Renal pelvis (tissue), 12 donors: ENCODE measurements at places on chromosomes 2 and 18. TPM values are rescaled to one million over a fixed set of nuclear protein-coding genes. Genes with fewer than 3 reads are reported as not detected.

Gene EML6
- polyA plus RNA-seq, result 21.9 TPM

Gene NT5C1B
- polyA plus RNA-seq, result 0.83 TPM

Gene COL3A1
- polyA plus RNA-seq, result 906 TPM

Gene KHK
- polyA plus RNA-seq, result 57.6 TPM

Gene ATP5F1A
- 688 TPM for polyA plus RNA-seq

Gene SAG
- 0.18 TPM for polyA plus RNA-seq

Gene ACVR1C
- 0.20 TPM for polyA plus RNA-seq

Gene UGT1A8
- polyA plus RNA-seq, result not detected

Gene ACVR2A
- 22.0 TPM for polyA plus RNA-seq

Gene CYP27C1
- 11.5 TPM for polyA plus RNA-seq

- DNase-seq, result peak; percentile 60
Measured at GRCh38 chr2:217604527-217605194, 398.1 kb downstream of the TNS1 start.

GRCh38 chr18:36688020-36688965 is 140.5 kb downstream of the TPGS2 start:
- peak; percentile 72 for DNase-seq

DNA sequence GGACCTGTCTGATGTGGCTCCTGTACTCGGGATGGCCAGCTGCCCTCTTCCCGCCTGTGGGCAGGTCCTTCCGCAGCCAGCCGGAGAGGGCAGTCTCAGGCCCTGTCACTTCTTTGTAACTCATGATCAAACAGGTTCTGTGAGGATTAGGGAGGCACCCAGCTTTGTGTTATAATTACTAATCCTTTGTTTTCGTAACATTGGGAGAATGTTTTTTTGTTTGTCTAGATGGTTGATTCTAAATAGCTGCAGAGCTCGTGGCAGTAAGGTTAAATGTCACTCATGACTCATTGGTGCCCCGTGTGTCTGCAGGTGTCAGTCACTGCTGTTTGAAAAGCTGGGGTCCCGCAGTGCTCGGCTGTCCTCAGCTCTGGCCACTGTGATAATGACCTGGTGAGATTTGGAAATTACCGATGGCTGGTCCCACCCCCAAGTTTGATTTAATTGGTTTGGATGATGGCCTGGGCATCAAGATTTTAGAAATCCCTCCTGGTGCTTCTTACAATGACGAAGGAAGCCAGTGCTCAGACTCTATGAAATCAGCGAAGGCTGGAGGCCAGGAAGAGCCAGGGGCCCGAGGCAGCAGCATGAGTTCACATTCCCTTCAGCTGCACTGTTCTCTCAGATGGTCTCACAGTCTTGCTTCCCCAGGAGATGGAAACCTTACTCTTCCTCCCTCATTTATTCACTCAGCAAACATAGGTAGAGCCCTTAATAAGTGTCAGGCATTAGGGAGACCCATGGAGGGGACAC is 172.8 kb downstream of the VAPA start:
- DNase-seq, result no peak

DNA sequence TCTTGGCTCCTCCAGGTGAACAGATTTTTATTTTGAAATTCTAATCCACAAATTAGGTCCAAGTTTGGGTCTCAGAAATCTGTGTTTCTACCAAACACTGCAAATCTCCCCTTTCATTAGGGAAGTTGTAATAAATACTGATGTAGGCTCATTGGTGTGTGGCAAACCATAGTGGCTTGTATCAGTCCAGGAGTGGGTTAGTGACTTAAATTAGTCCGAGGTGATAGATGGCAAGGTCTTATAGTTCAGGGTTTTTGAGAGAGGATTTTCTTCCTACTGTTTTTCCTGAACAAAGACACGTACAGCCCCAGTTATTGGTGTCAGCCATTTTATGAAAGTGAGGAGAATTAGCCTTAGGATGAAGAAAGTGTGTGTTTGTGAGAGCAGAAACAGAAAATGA is 74.6 kb downstream of the RPRM start:
- no peak for DNase-seq

- no peak for DNase-seq
Measured at GRCh38 chr2:176665086-176665485, 395.8 kb downstream of the MTX2 start.

- no peak for DNase-seq
Measured at GRCh38 chr2:16088035-16088801, 147.9 kb downstream of the MYCN start.

DNA sequence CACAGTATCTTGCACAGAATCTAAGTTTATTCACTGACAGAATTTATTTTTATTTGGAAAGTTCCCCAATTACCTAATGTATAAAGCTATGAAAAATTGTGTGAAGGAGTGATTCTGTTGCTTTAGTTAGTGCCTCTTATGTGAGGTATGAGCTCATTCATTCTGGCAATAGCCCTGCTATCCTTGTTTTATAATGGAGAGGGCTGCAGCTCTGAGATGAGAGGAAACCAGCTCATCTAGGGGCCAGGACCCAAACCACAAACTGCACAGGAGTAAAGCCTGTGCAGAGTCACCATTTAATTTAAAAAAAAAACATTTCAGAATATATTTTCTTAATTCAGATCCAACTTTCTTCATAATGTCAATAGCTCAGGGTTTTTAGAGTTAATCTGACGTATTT is 383.0 kb downstream of the TMEM182 start:
- DNase-seq, result no peak

- DNase-seq, result peak; percentile 5
Measured at GRCh38 chr2:148459377-148459778, 185.2 kb upstream of the EPC2 start.

DNA sequence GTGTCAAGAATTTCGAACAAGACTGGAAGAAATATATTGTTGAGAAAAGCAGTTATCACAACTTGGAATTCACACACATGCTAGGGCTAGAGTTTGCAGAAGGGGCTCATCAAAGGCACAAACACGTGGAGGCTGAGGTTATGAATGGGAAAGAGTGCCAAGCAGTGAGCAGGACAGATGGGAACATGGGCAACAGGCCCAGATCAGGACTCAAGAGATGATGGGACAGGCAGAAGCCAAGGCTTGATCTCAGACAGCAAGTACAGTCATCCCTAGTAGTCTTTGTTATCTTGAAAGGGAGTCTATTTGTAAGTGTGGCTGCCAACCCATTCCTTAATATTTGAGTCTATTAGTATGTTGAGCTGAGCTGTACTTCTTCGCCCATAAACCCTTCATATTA is 22.2 kb upstream of the EPC2 start:
- DNase-seq, result no peak

DNA sequence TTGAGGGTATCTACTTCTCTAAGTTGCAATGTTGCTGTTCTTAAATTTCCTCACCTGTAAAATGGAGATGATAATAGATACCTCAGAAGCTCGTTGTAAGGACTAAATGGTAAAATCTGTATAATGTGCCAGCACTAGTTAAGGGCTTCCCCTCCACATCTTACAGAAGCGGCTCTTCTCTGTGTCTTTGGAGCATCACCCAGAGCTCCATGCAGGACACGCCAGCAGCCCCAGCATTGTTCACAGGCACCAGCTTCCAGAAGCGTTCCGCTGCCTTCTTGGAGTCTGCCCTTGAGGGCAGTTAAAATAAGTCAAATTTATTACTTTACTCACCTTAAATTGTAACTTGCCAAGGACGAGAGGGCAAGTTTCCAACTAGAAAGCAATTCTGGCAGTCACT is 5.8 kb downstream of the DCDC2C start:
- DNase-seq, result no peak

DNA sequence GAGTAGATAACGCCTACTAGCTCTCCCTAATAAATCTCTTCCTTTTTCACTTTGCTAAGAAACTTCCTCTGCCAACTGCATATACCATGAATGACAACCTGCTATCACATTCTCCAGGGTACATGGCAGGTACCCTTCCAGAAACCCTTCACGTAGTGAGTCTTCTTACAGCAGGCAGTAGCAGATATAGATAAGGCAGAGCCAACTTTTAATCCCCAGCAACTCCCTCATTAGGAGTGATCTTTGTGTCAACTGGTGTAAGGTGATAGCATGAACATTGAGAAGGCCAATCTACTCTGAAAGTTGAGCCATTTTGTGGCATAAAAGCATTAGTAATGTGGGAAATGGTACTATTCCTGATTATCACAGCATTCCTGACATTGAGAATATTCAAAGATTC is 5.7 kb upstream of the STK17B start:
- no peak for DNase-seq

DNA sequence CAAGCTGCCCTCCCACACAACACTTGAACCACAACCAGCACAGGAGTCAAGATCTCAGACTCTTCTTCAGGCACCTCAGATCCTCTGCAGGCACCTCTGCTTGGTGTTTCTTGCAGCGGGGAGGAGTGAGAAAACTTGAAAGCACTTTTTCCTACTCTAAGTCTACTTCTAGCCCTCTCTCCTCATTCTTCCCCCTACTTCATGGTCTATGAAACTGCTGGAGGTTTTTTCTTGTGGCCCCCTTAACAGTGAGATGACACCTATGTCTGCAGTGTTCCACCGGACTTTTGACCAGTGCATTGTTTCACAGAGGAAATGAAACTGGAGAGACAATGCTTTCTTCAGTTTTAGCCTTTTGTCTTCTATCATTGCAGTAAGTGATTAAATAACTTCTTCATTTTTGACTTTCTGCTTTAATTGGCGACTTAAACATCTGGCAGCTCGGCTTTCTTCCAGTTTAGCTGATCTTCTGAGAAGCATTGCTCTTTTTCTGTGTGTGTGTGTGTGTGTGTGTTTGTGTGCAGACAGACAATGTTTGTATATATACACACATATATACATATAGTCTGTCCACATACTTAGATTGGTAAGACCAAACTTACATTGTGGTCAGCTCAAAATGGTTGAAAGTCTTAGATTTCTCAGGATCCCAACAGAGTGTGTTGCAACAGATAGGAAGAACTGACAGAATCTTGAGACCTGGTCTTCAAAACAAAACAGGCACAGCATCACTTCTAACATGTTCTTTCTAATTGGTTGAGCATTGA is 1474.0 kb upstream of the TMEFF2 start:
- no peak for DNase-seq

- DNase-seq, result no peak
Measured at GRCh38 chr2:61134141-61134540, 27.8 kb upstream of the C2orf74 start.

- DNase-seq, result peak; percentile 56
Measured at GRCh38 chr2:12778369-12778768, 61.6 kb downstream of the TRIB2 start.

GRCh38 chr2:36559221-36559942 is 38.6 kb downstream of the FEZ2 start:
- DNase-seq, result no peak

DNA sequence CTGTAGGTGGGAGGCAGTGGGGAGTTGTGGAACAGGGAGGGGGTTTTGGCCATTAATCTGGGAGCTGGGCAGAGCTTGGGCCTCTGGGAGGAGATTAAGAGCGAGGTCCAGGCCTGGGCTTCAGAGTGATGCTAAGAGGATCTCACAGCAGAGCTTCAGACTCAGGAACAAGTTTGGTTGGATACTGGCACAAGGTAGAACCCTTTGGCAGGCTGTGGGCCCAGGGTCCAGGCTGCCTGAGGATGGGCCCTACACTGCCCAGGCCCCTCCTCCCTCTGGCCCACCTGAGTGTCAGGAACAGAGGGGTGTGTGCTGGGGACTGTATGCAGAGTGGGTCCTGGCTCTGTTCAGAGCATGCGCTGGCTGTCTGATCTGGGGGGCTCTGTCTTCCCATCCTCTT is 334.9 kb downstream of the CYP26B1 start:
- no peak for DNase-seq

DNA sequence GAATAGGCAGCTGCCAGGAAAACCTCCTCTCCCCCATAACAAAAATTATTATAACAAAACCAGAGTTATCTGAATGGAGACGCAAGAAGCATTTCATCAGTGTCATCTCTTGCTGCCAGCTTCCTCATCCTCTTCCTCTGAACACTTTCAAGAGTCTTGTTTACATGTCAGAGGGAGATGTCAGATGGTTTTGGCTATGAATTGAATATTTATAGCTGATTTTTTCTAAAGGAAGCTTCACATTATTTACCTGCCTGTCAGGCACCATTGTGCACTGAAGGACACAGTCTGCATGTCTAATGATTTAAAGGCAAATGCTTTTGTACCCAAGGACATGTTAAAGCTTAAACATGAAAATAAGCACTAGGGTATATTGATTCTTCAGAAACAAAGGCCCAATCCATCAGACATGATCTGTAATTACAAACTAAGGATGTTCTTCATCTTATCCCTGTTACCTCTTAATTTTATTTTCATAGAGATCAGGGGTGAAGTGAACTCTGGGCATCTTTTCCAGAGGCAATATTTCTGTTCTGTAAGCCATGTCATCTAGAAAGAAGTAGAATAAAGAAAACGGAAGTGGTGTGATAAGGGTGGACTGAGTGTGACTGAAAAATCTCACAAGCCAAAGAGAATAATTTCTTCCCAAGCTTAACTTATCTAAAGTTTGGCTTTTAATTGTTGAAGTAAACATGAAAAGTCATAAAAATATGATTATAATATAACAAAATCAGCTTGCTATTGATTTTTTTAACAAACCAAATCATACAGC is 168.7 kb downstream of the ANKRD44 start:
- no peak for DNase-seq

- no peak for DNase-seq
Measured at GRCh38 chr2:187654535-187654934, 100.3 kb upstream of the TFPI start.

DNA sequence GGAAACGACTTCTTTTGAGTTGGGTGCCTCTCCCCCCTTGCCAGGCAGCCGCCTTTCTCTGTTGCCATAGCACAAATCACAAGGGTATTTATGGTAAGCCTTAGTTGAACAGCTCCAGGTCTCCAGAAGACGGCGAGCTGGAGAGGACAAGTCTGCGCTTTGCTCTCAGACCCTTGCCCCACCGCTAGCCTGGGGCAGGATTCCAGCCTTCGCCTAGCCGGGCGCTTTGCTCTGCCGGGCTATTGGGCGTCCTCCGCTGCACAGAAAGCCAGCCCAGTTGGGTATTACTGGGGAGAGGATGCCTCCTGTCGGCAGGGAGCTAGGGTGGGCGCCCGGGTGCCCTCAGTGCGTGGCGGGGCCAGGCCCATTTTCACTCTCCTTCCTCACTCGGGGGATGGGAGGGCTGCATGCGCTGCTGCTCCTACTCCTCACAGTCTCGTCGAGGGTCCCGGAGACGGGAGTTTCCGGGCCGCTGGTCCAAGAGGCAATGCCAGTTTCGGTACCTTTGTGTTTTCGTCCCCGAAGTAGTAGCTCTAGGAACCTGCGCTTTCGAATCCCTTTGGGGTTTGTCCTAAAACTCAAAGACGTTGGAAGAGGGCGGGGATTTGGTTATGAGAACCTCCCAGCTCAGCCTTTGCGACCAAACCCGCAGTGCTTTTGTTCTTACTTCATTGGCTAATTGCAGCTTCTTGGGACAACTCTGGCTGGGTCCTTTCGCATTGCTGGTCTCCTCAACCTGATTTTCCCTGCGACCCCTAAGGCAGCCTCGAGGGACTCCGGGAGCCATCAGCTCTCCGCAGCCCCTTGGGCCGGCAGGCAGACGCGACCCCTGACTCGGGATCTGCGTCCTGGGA is 3.6 kb upstream of the DLX2 start:
- no peak for DNase-seq
